ENCODE measurements at places on chromosomes 12 and 14.

- DNase-seq, result no peak
Measured at GRCh38 chr14:42001431-42001830, 394.8 kb downstream of the LRFN5 start.

- no peak for DNase-seq
Measured at GRCh38 chr14:84483072-84483420, 1046.9 kb upstream of the FLRT2 start.

DNA sequence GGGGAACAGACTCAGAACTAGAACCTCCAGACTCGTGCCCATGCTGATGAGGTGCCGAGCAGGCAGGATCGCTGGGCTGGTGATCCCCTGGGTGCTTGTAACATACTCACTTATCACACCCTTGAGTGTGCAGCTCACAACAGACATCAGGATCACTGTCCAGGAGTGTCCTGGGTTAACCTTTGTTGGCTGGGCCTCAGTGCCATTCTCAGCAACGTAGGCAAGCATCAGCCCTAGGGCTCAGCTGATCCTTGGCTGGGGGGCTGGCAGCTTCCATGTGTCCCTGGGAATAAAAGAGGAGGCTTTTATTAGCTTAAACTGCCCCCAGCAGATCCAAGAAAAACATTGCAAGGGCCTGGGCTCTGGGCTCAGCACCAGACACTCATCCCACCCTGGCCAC, 1.6 kb downstream of the TMEM229B start:
- DNase-seq, result no peak

- DNase-seq, result no peak
Measured at GRCh38 chr14:103346286-103346685, 12.2 kb downstream of the EIF5 start.

DNA sequence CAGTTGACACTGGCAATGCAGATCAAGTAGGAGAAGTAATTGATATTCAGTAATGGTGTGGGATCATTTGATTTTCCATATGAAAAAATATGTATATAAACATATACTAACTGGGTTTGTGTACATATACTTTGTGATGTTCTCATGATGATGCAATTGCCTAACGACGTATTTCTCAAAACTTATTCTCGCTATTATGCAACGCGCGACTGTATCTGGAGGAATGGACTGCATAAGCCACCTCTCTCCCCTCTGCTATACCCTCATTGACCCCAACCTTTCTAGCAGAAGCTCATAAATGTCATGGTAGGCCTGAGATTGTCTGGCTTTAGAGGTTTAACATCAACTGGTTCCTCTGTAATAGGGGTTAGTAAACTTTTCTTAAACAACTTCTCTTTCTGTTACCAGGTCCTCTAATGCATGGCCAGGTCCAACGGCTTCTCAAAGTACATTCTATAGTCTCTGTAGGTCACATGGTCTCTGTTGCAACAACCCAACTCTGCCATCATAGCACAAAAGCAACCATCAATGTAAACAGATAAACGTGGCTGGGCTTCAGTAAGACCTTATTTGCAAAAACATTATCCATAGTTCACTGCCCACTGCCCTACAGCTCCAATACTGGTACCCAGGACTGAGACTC, 59.3 kb downstream of the FOXN3 start:
- no peak for DNase-seq

- DNase-seq, result no peak
Measured at GRCh38 chr14:65071544-65071943, 30.8 kb downstream of the MAX start.

GRCh38 chr12:67355428-67356379, 86.5 kb downstream of the CAND1 start:
- DNase-seq, result no peak

GRCh38 chr12:6786416-6787094, 2.8 kb upstream of the CD4 start:
- DNase-seq, result no peak

DNA sequence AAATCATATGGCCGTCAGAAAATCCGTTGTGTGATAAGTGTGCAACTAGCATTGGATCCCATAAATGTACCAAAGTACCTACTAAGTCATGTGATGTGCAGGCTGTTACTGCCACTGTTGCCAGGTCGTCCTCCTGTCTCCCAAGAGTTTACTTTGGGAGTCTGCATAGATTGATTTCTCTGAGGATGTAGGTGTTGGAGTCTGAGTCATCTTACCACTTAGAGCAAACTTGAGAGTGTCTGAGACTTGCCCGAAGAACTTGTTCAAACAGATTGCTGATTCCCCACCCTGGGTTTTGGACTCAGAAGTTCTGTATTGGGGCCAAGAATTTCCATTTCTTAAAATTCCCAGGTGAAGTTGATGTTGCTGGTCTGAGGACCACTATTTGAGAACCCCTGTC, 11.4 kb downstream of the TMX1 start:
- DNase-seq, result no peak

- DNase-seq, result no peak
Measured at GRCh38 chr12:133203344-133204263, 22.3 kb downstream of the ZNF268 start.

Data from kidney epithelial cell (primary cell).